ENCODE measurements at places on chromosomes 12 and 14. TPM values are rescaled to one million over a fixed set of nuclear protein-coding genes. Genes with fewer than 3 reads are reported as not detected.

CCDC184 gene
- polyA plus RNA-seq, result 0.44 TPM

GALC gene
- polyA plus RNA-seq, result 59.5 TPM

PRH2 gene
- not detected for polyA plus RNA-seq

SERPINA3 gene
- not detected for polyA plus RNA-seq

ARHGAP9 gene
- 294 TPM for polyA plus RNA-seq

ABCD2 gene
- 0.36 TPM for polyA plus RNA-seq

MYF5 gene
- polyA plus RNA-seq, result not detected

- DNase-seq, result no peak
Observed at GRCh38 chr12:77493302-77494168, 337.2 kb upstream of the NAV3 start.

DNA sequence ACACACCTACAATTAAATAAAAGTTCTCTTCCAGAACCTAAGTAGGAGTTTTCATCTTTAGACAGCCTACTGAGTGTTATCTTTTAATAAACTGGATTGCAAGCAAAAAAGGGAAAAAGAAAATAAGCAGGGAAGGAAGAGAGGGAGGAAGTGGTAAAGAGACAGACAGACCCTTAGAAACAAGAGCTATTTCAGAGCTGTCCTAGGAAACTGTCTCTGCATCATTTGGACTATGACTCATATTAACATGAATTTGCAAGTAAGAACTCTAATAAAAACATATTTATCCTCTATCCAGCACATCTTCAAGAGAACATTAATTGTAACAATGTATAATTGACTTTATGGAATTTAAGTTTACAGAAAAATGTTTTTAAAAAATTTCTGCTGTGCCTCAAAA lies 438.8 kb upstream of the USP15 start:
- no peak for DNase-seq

- DNase-seq, result no peak
Observed at GRCh38 chr12:113575386-113575785, 103.7 kb upstream of the LHX5 start.

- no peak for DNase-seq
Observed at GRCh38 chr14:106837870-106838269, 1311.5 kb downstream of the TMEM121 start.

DNA sequence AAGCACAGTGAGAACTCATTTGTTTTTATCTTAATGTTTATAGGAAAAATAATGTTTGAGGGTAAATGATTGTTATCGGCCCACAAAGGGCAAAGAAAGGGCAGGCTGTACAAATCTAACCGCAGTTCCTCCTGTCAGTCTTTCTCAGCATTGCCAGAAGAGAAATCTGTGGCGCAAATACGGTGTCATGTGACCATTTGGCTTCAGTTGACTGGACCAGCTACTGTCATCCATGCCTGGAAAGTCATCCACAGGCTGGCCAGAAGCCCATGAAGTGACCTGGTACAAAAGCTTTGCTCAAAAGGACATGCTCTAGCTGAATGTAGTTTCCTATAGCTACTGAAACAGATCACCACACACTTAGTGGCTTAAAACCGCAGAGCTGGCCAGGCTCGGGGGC lies 43.6 kb downstream of the HCAR2 start:
- DNase-seq, result no peak

DNA sequence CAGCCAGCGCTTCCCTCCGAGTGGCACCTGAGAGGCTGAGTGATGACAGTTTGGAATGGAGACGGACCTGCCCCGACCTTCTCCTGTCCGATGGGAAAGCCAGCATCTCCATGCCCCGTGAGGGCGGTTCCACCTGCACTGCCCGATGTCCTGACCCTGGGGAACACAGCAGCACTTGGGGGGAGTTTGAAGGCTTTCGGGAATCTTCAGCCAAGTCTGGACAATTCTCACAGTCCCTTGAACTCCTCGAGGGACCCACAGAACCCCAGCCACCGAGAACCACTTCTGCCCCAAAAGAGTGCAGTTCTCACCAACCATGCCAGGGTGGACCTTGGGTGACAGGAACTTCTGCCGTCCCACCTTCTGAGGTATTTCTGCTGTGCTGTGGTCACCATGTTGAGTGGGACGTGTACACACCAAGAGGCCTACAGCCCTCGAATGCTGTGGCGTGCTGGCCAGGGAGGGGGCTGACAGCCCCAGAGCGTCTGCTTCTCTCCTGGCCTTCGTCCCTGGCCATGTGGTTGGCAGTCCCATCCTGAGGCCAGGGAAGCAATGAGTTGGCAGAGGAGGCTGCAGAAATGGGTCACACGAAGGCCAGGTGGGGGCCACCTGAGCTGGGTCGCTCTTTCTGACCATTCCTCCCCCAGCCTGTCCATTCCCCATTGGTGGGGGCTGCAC lies 1.0 kb downstream of the CLBA1 start:
- no peak for DNase-seq

DNA sequence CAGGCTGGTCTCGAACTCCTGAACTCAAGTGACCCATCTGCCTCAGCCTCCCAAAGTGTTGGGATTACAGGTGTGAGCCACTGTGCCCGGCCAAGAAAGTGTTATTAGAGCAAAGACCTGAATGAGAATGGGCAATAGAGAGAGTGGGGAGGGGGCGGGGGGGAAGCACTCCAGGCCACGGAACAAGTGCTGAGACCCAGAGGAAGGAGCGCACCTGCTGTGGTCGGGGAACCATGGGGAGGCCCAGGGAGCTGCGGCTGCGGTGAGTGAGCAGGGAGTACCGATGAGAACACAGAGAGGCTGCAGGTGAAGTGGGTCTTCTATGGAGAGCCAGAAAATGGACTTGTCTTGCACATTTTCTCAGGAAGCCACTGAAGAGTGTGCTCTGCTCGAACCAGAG lies 10.8 kb downstream of the SMIM41 start:
- no peak for DNase-seq

GRCh38 chr12:23684121-23684520 lies 265.3 kb downstream of the SOX5 start:
- DNase-seq, result no peak

DNA sequence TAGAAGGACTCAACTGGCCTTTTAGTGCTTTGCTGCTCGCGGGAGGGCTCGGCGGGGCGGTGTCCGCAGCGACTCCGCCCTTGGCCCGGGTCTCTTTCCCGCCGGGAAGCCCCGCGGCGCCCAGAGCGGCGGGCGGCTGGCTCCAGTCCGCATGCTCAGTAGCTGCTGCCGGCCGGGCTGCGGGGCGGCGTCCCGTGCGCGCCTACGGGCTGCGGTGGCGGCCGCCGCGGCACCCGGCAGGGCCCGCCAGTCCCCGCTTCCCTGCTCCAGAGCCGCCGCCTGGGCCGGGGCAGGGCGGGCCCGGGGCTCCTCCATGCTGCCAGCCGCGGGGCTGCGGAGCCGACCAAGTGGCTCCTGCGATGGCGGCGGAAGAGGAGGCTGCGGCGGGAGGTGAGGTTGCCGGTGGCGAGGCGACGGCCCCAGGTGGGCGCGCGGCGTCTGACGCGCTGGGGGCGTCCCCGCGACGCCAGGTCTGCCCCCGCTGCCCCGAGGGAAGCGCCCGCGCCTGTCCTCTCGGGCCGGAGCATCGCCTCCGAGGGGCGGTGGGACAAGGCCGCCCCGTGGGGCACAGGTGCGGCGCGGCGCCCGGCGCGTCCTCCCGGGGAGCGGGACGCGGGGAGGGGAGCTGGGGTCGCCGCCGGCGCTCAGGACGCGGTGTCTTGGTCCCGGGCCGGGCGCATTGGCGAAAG lies at the start of gene BMAL2:
TSS of gene BMAL2 (plus strand) at position 123 of the 689 bp plus-strand sequence. CDS start at position 360, 237 bp downstream.
- peak; percentile 10 for DNase-seq

- no peak for DNase-seq
Observed at GRCh38 chr12:28446031-28446430, 255.8 kb downstream of the CCDC91 start.

- no peak for DNase-seq
Observed at GRCh38 chr14:99769799-99770198, 23.4 kb upstream of the EML1 start.

GRCh38 chr12:26711569-26711968 lies 121.4 kb downstream of the ITPR2 start:
- DNase-seq, result no peak

- DNase-seq, result no peak
Observed at GRCh38 chr12:120169946-120170345, 24.6 kb downstream of the GCN1 start.

GRCh38 chr12:6367969-6368892 lies 7.1 kb downstream of the SCNN1A start:
- DNase-seq, result peak; percentile 41

GRCh38 chr12:47802312-47802711 lies 17.4 kb downstream of the HDAC7 start:
- no peak for DNase-seq
